Muscle of leg (tissue), 16 donors: ENCODE measurements at places on chromosomes 11 and 22.

- no peak for DNase-seq
- no peaks in the 10 kb centered on the region for H3K36me3 ChIP-seq
- H3K4me3 ChIP-seq, result no peak overlapping the region
- H3K27ac ChIP-seq, result no peak overlapping the region
- no peaks in the 10 kb centered on the region for H3K27me3 ChIP-seq
These were observed 61.0 kb downstream of the APIP start for GRCh38 chr11:34855021-34855753.

GRCh38 chr22:37047006-37047405 is 4.5 kb upstream of the KCTD17 start:
- no peak for DNase-seq
- H3K27me3 ChIP-seq, result peaks cover 4% of the 10 kb centered on the region
- no peaks in the 10 kb centered on the region for H3K36me3 ChIP-seq

DNA sequence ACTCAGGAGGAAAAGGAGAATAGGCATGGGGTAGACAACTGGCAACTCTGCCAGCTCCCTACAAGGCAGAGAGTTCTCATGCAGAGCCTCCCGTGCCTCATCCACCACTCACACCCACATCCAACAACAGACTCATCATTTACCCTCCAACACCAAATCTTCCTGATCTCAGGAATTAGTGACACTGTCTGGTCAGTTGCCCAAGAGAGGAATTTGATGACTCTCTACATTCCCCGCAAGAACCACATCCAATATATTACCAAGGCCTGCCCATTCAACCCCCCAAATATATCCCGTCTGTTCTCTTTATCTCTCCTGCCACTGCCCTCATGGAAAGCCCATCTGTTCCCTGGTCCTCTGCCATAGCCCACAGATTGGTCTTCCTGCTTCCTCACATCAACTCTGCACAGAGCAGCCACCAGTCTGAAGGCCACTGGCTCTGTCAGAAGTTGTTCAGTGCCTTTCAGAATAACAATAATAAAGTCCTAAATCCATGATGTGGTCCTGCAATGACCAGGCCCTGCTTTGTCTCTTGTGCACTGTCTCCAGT is 57.5 kb upstream of the CD82 start:
- no peak overlapping the region for H3K4me3 ChIP-seq
- peaks cover 8% of the 10 kb centered on the region for H3K27me3 ChIP-seq
- no peak for DNase-seq
- peaks cover 3% of the 10 kb centered on the region for H3K4me1 ChIP-seq
- H3K27ac ChIP-seq, result no peak overlapping the region

GRCh38 chr11:25876456-25876965 is 455.4 kb upstream of the ANO3 start:
- no peaks in the 10 kb centered on the region for H3K27me3 ChIP-seq
- H3K4me3 ChIP-seq, result no peak overlapping the region
- no peaks in the 10 kb centered on the region for H3K36me3 ChIP-seq
- no peak overlapping the region for H3K27ac ChIP-seq
- H3K4me1 ChIP-seq, result no peaks in the 10 kb centered on the region
- DNase-seq, result no peak

- no peaks in the 10 kb centered on the region for H3K4me1 ChIP-seq
- H3K4me3 ChIP-seq, result no peak overlapping the region
- H3K27ac ChIP-seq, result no peak overlapping the region
- no peak for DNase-seq
- H3K36me3 ChIP-seq, result no peaks in the 10 kb centered on the region
These were observed 69.3 kb downstream of the SHANK2 start for GRCh38 chr11:71182791-71183677.

DNA sequence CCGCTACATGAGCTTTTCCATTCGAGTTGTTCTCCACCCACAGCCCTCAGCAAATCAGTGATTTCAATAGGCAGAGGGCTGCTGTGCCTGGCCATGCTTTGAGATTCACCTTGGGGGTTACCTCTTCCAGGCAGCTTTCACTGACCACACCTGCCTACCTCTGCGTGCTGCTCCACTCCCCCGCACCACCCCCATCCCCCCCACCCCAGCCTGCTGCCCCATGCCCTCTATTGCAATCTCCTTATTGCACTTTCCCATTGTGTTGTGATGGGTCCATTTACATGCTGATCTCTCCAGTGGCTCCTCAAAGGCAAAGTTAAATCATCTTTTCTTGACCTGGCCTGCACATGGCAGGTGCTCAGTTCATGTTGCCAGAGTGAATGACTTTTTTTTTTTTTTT is 18.0 kb upstream of the POLA2 start:
- DNase-seq, result no peak
- H3K27me3 ChIP-seq, result peaks cover 2% of the 10 kb centered on the region
- H3K4me1 ChIP-seq, result no peaks in the 10 kb centered on the region
- H3K36me3 ChIP-seq, result no peaks in the 10 kb centered on the region
- no peak overlapping the region for H3K4me3 ChIP-seq

DNA sequence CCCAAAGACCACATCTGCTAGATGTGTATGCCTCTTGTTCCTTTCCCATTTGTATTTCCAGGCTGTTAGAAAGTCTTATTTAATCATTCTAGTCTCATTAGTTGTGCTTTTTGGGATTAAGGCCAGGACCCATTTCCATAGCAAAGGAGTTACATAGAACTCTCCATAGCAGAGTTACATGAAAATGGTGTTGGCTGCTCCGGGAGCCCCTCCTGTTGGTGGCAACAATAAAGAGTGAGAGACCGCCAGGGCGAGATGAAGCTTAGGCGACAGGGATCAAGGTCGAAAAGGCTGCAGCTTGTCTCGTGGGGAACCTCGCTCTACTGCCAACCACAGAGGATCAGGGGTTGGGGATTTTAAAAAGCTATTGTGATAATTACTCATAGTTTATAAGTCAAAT is 58.3 kb downstream of the GRIK4 start:
- H3K27me3 ChIP-seq, result peaks cover 14% of the 10 kb centered on the region
- no peaks in the 10 kb centered on the region for H3K36me3 ChIP-seq
- H3K4me3 ChIP-seq, result no peak overlapping the region
- peaks cover 7% of the 10 kb centered on the region for H3K4me1 ChIP-seq
